T47D (cell line): ENCODE measurements at places on chromosomes 5 and 9.

DNA sequence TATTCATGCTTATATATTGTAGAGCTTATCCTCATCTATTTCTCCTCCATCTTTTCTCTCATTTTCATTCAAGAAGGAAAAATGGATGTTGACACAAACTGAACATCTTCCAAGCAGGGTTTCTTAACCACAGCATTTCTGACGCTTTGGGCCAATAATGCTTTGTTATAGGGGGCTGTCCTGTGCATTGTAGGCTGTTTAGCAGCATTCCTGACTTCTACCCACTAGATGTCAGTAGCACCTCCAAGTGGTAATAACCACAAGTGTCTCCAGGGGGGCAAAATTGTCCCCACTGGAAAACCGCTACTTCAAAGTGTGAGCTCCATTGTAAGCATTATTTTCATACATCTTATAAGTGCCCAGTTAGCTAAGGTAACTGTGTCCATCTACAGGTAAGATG lies 2.6 kb upstream of the TXNDC8 start:
- DNase-seq = no peak

DNA sequence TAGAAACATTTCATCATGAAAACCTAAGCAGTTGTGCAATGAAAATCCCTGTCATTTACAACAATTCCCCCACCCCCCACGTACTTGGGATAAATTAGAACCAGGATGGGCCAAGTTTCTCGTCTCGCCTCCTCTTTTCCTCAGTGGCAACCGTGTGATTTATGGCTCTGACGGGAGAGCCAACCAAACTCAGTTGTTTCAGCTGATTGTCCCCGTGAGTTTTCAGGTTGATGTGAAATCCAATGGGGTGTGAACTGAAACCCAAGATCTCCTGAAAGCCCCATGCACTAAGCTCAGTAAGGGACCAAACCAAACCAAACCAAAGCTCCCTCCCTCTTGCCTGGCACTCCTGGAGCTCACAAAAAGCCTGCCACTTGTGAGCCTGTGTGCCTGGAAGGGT lies 138.7 kb upstream of the SLC24A2 start:
- DNase-seq = no peak

- no peak for DNase-seq
Measured at GRCh38 chr9:127185181-127185580, 62.7 kb upstream of the ANGPTL2 start.

- no peak for DNase-seq
Measured at GRCh38 chr5:15009420-15009819, 137.8 kb upstream of the ANKH start.

DNA sequence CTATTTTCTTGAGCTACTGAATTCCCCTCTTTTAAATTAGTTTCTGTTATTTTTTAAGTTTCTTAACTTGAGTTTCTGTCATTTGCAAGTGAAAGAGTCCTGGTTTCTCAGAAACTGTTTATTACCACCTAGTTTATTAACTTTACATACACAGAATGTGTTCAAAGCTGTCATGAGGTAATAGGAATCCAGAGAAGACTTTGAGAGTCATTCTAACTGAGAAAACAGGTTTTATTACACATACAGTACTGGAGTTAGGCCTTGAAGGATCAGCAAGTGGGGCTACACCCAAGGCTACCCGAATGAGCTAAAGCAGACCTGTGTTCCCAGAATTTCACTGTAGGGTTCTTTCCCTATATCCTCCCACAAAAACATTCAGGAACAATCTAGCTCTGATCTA lies 33.1 kb downstream of the FAM114A2 start:
- no peak for DNase-seq

- DNase-seq = no peak
Measured at GRCh38 chr5:174720612-174721529, 3.5 kb upstream of the MSX2 start.

- no peak for DNase-seq
Measured at GRCh38 chr5:5066276-5067186, 73.6 kb upstream of the ADAMTS16 start.

GRCh38 chr9:21709464-21710058 lies 92.9 kb upstream of the MTAP start:
- peak; percentile 42 for DNase-seq

GRCh38 chr5:172870291-172870714 lies 36.3 kb downstream of the ERGIC1 start:
- DNase-seq = no peak

GRCh38 chr9:35257986-35258659 lies 96.3 kb downstream of the UNC13B start:
- DNase-seq = no peak

GRCh38 chr5:72070529-72070928 lies 36.7 kb upstream of the MAP1B start:
- DNase-seq = no peak

DNA sequence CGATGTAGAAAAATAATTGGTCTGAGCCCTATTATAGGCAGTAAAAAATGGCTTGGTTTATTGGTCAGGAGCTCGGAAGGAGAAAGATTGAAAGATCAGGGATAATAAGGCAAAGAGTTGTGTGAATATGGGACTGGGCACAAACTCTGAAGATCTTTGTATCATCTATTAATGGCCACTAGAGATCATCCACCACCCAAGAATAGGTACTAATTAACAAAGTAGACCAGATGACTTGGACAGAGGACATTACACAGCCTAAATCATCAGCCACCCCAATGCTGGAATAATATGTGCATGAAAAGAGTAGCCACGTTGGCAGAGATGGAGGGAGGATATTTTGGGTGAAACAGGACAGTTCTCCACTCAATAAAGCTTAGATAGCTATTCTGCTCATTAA lies 364.1 kb downstream of the EFNA5 start:
- no peak for DNase-seq

DNA sequence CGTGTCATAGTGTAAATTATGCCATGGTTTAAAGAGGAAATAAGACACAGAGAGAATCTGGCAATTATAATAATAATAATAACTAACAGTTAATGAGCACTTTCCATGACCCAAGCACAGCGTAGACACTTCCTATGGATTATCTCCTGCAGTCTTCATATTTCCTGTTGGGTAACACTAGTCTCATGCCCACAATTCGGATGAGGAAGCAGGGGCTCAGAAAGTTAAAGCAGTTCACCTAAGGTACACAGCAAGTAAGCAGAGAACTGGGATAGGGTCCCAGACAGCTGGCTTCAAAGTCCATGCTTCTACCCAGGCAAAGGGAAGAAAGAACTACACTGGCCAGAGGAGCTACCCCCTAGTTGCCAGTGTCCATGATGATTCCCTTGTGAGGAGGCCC lies 27.9 kb upstream of the TGFBI start:
- no peak for DNase-seq

- no peak for DNase-seq
Measured at GRCh38 chr5:14172149-14172795, 29.1 kb downstream of the TRIO start.

DNA sequence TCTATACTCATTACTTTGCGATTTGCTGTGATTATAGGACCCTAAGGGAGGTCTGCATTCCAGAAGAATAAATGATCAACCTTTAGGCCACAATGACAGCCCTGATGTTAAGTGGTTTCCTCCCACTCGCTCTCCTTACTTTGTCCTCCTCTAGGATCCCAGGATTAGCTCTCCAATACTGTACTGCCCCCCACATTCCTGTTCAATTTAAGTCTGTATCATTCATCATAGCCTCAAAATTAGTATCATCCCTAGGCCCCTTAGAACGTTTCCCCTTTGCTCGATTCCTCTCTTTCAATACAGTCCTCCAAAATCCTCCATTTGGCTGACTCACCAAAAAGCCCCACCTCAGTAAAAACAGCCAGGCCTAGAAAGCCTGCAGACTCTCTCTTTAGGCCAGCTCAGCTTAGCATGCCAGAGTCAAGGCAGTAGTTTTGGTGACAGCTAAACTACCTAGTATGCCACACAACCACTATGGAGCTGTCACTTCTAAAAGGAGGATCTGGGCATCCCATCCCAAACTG lies 24.4 kb downstream of the RNF145 start:
- DNase-seq = no peak

DNA sequence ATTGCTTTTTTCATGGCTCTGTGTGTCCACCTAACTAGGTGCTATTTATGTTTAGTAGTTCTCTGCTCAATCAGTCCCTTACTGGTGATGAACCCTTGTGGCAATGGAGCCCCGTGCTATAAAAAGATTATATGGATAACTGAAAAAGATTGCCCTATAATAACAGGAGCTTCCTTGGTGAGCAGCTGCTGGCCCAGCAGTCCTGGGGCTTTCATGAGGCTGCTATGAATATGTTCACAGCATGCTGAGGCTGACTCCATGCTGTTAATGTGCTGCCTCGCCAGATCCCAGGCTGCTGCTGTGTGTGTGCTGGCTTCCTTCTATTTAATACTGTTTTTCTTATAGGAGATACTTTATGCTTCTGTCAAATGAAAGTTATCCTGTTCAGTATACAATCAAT lies 357.5 kb downstream of the TAF11L14 start:
- DNase-seq = no peak

DNA sequence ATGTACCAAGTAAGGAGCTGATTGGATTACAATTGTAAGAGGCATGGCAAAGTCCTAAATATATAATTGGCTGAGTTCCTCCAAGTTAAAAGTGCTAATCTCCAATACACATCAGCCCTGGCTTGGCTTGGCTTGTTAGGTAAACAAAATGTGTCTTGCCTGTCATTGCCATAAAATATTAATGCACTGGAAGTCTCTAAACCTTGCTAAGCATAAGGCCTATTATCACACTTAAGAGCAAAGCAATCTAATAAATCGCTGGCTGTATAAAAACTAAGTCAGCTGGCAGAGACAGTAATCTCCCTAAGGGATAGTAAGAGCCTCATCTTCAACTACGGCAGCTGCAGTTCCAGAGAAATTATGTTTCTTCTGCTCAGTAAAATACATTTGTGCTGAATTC lies 418.6 kb upstream of the GRAMD2B start:
- no peak for DNase-seq

DNA sequence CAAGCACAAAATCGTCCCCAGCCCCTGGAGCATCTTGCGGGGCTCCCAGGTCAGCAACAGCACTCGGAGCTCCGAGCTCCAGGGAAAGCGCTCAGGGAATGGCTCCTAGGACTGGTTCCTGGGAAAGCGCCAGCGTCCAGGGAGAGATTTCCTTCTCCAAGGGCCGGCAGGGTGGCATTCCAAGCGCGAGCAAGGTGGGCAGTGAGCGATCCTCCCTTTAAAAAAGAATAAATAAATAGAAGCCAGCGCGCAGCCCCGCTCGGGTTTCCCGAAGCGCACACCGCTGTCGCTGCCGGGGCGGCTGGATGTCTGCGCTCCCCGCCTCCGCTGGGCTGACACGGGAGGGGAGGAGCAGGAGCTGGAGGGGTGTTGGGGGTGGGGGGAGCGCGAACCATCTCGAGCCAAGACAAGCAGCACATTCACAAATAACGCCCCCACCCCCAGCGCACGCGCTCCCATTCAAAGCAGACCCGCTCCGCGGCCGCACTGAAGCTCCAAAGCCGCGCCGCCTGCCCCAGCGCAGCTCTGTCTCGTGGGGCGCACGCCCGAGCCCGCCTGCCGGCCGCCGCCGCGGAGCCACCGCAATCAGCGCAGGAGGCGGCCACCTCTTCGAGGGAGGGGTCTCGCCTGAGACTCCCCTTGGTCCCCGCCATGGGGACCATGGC lies 327.4 kb downstream of the SH3GL2 start:
- no peak for DNase-seq

DNA sequence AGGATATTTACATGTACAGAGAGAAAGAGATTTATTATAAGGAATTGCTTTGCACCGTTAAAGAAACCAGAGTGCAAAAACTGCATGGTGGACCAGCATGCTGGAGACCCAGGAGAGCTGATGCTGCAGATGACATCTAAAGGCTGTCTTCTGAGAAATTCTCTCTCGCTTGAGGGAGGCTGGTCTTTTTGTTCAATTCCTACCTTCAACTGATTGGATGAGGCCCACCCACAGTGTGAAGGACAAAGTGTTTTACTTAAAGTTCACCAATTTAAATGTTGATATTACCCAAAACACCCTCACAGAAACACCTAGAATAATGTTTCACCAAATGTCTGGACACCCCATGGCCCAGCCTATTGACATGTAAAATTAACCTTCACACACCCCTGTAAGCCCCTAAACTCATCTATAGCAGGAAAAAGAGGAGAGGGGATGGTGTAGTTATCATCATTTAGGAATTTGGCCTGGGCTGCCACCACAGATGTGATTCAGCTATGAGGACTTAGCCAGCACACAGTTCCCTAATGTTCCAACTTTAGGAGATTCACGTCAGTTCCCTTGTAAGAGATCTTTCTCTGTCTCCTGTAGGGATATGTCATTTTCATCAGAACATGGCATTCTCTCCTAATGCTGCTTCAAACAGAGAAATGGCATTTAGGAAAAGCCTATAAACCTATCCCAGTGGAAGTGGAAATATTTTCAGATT lies 358.2 kb upstream of the TLE4 start:
- no peak for DNase-seq

- no peak for DNase-seq
Measured at GRCh38 chr5:89147031-89147430, 264.0 kb upstream of the MEF2C start.

- DNase-seq = no peak
Measured at GRCh38 chr5:102971676-102972293, 148.2 kb downstream of the GIN1 start.

- DNase-seq = no peak
Measured at GRCh38 chr9:2059274-2059929, 44.3 kb downstream of the SMARCA2 start.

DNA sequence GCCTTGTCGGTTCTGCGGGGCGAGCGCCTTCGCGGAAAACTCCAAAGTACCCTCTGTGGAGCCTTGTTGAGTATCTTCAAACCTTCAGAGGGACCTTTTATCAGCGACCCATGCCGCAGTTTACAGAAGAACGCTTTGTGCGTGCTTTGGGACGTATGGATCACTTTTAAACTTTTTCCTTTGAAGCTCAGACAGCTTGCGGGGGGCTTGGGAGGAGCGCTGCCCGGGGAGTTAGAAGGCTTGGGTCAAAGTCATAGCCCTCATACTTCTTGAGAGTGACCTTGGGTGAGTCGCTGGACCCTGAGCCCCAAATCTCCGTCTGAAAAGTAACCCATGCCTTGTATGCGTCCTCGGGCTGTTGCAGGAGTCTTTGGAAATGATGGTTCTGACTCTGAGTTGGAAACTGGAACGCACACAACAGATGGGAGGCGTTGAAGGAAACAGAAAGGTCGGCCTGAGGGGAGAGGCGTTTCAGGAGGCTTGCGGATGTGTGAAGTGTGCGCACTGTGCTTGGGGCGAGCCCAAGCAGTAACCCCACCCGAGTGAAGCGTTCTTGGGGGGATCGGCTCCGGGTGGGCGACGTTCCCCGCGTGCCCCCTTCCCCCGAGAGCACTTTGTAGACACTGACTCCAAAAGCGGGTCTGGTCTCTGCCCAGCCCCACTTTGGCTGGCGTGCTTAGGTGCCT lies 661 bp upstream of the SLC25A51 start:
- peak; percentile 24 for DNase-seq

- DNase-seq = no peak
Measured at GRCh38 chr5:176883700-176884570, 15.2 kb downstream of the HK3 start.
